ENCODE measurements at places on chromosomes 6 and 20.
A peak's percentile ranks its signal among the peaks of the same experiment; 100 is the strongest.

DNA sequence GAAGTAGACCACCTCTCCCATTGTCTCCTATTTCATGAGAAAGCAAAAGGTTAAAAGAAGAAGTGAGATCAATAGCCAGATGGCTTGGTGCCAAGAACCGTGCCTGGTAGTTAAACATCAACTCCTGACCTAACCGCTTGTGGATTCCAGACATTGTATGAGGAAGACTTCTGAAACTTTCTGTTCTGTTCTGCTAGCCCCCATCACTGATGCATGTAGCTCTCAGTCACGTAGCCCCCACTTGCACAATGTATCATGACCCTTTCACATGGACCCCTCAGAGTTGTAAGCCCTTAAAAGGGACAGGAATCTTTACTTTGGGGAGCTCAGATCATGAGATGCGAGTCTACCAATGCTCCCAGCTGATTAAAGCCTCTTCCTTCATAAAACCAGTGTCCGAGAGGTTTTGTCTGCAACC lies 301.2 kb downstream of the RNGTT start:
- DNase-seq, result no peak

GRCh38 chr20:57734754-57735153 lies 24.9 kb upstream of the PMEPA1 start:
- DNase-seq, result no peak

GRCh38 chr6:35919085-35919826 lies 1.6 kb downstream of the SRPK1 start:
- DNase-seq, result peak; percentile 72

DNA sequence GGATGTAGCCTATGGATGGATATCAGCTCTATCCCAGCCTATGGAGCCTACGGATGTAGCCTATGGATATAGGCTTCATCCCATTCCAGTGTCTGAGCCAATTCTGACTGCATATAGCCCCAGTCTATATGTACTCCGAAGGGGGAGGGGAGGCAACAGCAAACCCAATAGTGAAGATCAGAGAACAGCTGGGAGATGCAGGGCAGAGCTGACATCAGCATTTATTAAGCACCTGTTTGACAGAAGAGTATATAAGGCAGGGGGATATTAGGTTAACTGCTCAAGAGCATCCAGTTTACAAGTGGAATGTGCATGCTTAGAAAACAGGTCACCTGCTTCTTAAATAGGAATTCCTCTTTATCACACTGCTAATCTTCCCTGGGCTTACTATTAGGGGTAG lies 85.2 kb downstream of the TNFAIP3 start:
- DNase-seq, result no peak

DNA sequence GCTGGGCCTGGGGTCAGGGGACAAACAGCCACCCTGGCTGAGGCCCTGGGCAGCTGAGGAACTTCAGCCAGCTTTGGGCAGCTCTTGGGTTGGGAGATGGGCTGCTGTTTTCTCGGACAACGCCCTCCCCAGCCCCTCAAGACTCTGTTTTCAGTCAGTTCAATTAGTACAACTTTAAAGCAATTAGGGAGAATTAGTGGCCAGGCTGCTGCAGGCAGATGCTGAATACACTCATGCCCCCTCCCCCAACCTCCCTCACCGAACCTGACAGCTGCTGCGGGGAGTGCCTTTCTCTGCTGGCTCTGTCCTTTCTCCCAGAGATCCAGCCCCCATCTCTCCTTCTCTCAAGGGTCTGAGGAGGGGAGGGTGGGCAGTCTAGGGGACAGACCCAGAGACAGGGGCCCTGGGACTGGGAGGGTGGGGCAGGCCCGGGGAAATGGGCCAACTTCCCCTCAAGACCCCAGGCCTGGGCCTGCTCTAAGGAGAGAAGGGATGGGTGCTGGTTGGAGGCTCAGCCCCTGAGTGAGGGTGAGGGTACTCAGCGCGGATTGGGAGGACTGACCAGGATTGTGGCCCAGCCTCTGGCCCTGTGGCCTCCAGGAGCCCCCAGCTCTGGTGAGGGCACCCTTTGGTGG lies 17.8 kb upstream of the MYT1 start:
- DNase-seq, result no peak

- no peak for DNase-seq
Observed at GRCh38 chr6:98579079-98579478, 255.3 kb upstream of the POU3F2 start.

GRCh38 chr20:21702553-21703470 lies 2.7 kb upstream of the PAX1 start:
- no peak for DNase-seq

- no peak for DNase-seq
Observed at GRCh38 chr6:75492386-75493153, 1.0 kb downstream of the FILIP1 start.

DNA sequence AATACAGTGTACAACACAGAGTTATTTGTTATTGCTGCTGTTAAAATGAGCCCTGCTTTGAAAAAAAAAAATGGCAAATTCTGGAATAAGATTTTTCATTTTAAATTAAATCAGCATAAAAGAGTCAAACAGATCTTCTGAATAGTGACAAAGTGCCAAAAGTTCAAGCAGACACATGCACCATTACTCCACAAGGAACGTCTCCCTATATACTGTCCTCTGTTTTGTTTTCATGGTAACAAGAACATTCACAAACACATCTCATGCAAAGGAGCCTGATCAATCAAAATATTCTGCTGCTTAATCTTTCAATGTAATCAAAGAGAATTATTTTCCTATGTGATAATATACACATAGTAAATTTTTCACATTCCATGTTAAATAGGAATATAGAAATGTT lies 2.7 kb downstream of the HIVEP2 start:
- DNase-seq, result no peak

- DNase-seq, result no peak
Observed at GRCh38 chr20:539191-539590, 4.4 kb downstream of the CSNK2A1 start.

GRCh38 chr6:156928126-156928525 lies 150.9 kb downstream of the ARID1B start:
- DNase-seq, result no peak

DNA sequence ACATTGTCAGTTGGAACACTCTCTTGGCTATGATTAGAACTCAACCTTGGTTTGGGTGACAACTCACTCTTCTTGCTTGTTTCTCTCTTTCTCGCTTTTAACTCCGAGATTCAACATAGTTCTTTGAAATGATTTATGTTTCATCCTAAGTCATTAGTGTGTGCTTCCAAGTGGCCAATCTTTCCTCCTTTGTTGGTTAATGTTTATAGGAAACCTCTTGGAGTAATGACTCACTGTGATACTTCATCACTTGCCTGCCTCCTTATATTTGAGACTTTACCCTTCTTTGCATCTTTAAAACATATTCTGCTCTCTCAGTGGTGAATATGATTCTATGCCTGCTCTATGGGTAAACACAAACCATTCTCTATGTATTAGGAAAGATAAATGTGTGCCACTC lies 279.7 kb upstream of the FLRT3 start:
- peak; percentile 44 for DNase-seq

- no peak for DNase-seq
Observed at GRCh38 chr6:2990248-2990931, 9.3 kb upstream of the NQO2 start.

DNA sequence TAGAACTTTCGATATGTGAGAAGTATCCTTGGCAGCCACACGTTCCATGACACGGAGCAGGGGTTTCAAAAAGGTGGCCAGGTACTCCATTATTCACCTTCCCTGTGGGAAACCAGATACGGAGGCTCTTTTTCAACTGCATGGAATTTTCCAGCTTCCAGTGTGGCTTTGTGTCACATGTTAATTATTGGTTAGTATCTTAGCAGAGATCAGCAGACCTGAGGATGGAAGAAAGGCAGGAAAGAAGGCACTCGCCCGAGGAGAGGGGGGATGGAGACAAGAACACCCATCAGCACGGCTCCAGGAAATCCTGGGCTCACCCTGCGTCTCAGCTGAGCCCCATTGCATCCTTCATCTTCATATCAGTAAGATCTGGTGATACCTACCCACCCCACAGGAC lies 115.5 kb downstream of the PXDC1 start:
- DNase-seq, result no peak

- DNase-seq, result no peak
Observed at GRCh38 chr20:33276303-33277113, 6.5 kb upstream of the BPIFB1 start.

DNA sequence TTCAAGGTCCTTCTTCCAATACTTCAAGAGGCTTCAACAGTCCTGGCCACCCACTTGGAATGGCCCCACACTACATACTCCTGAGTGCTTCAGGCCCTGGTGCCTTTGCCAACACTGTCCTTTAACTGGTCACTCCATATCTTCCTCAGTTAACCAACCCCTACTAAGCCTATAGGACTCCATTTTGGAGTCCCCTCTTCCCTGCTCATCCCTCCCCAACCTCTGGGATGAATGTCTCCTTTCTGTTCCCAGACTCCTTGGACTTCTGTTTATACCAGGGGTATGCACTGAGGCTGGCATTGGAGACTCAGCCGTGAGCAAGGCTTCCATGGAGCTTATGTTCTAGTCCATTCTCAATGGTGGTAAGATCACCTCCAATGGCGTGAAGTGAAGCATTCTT lies 33.6 kb downstream of the COX4I2 start:
- DNase-seq, result no peak

- no peak for DNase-seq
Observed at GRCh38 chr20:40997116-40997515, 31.5 kb upstream of the TOP1 start.

DNA sequence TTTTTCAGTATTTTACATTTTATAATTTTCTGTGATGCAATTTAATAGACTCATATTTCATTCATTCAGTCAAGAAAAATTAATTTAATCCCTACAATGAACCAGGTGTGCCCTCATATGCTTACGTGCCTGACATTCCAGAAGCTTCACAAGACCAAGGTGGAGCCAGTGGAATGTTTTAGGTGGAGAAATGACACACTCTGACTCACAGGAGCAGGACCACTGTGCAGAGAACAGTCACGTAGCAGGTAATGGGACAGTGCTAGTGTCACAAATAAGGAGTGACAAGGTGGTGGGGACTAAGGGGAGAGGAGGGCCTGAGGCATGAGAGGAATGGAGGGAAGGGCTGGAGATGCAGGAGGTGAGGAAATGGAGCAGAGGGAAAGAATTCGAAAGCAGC lies 37.0 kb upstream of the HLA-G start:
- DNase-seq, result peak; percentile 90

GRCh38 chr6:215335-216034 lies 76.8 kb upstream of the DUSP22 start:
- DNase-seq, result peak; percentile 80

- DNase-seq, result no peak
Observed at GRCh38 chr20:23658989-23659609, 21.3 kb upstream of the CST3 start.

GRCh38 chr20:50691573-50692551 lies 520 bp upstream of the RIPOR3 start:
- peak; percentile 55 for DNase-seq

DNA sequence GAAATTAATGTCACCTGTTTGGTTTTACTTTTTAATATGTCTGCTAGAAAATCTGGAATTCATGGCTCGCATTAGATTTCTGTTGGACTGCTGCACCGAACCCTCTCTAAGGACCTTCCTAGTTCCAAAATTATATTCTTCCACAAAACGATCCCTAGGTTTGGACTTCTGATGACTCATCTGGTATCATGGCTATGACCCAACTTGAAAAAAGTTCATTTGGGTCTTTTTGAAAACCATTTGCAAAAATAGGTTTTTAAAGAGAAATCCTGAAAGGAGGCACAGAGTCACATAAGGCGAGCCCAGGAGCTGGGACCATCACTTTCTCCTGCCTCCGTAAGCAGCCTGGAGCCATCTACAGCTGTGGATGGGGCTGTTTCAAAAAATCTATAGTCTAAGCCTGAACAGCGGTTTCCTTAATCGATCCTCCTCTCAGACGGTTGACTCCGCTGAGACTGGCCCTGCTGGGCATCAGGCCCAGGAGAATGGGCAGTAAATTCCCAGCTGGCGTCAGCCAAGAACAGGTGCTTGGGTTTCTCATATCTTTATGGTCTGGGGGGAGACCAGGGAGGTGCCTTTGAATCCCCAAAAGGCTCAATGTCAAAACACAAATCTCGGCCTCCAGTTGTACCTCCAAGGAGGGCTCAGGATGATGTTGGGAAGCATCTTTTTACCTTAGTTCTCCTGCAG lies 44.6 kb downstream of the SLC24A3 start:
- DNase-seq, result no peak

DNA sequence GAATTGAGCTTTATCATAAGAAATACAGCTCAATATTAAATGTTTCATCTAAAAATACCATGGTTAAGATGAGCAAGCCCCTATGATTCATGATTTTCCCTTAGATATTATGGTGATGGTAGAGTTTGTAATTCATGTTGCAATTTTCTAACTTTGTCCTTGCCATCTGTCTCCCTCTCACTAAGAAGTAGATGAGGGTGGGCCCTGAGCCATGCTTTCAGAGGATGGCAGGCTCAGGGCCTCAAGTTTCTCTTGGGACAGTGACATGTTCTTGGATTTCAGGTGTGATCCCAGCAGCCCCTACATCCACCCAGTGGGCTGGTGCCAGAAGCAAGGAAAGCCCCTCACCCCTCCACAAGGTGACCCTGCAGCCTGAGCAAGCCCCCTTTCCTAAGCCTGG lies 25.6 kb downstream of the L3MBTL1 start:
- no peak for DNase-seq

GRCh38 chr20:10644458-10645204 lies 29.2 kb downstream of the JAG1 start:
- DNase-seq, result no peak

GRCh38 chr20:21063276-21063675 lies 42.9 kb downstream of the LINC00237 start:
- DNase-seq, result no peak

DNA sequence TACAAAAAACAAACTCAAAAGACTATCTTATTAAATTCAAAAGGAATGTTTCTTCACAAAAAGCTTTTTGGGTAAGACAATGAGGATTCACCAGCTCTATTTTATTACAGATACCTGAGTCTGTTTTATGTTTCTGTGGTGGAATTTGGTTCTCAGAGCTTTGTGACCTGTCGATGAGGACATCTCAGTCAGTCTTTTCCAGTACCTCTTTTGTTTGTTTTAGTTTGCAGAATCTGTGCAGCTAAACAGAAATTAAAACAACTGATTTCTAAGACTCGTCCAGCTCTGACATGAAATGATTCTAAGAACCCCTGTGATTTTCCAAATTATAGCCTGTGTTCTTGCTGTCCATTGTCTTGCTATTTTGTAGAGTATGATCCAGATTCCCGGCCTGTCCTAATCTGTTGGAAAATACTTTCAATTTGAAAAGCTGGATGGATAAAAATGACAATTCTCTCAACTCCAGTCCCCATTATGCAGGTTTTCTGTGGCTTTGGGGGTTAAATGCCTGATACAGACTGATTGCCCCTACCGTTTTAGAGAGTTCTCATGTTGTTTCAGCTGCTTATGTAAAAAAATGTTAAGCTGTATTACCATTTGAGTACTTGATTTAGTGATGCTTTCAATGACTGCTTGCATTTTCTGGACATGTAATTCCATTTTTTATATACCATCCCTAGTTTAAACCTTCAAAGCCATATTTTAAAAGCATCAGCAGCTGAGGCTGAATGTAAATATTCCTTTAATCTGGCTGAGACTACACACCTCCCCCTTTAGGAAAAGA lies 94.2 kb upstream of the TAB2 start:
- no peak for DNase-seq

GRCh38 chr6:113077794-113078193 lies 730.7 kb downstream of the RFPL4B start:
- DNase-seq, result no peak

- no peak for DNase-seq
Observed at GRCh38 chr6:65289491-65289890, 417.5 kb downstream of the EYS start.
